Activated CD4-positive, alpha-beta T cell treated with anti-CD3 and anti-CD28 coated beads, Interleukin-2, amount 50 U/mL, for 48 hours (primary cell): ENCODE measurements at places on chromosomes 5 and 9.
A peak's percentile ranks its signal among the peaks of the same experiment; 100 is the strongest.

- no peak for DNase-seq
Observed at GRCh38 chr5:172841-173251, 18.4 kb upstream of the LRRC14B start.

- DNase-seq = no peak
Observed at GRCh38 chr9:84615544-84615943, 54.0 kb upstream of the NTRK2 start.

GRCh38 chr9:128244091-128244836 is 31.5 kb downstream of the GOLGA2 start:
- DNase-seq = no peak

- DNase-seq = no peak
Observed at GRCh38 chr5:135076051-135076491, 42.0 kb upstream of the PITX1 start.

GRCh38 chr5:132714456-132715307 is 22.7 kb downstream of the KIF3A start:
- DNase-seq = no peak

GRCh38 chr5:6338135-6338534 is 40.2 kb downstream of the MED10 start:
- no peak for DNase-seq

DNA sequence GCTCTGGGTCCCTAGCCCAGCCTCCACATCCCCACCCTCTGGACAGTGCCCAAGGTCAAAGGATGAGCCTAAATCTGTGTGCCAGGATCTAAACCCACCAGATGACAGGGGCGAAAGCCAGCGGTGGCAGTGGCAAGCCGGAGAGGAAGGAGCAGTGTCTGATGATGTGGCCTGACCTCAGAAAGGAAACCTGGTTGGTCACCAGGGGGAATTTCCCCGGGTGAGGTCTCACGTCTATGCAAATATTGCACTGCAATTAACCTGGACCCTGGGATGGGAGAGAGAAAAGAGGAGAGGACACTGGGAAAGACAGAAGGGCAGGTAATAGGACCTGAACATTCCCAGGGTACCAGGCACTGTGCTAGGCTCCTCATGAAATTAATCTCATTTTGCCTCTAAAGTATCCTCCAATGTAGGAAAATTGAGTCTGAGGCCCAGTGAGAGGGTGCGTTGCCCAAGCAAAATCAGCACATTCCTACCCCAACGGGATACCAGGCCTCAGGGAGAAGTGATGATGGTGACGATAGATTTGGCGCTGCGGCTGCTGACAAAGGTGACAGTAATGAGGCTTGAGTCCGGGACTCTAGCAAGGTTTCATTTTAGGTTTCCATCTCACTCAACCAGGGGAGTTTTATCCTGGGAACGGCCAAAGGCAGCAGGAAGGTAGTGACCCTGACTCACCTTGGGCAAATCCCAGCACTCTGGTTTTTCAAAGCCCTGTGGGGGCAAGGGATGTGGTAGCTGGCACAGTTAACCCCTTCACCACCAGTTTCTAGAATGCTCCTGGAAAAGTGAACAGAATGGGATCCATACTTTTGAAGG is 13.4 kb upstream of the TNIP1 start:
- DNase-seq = peak; percentile 82

DNA sequence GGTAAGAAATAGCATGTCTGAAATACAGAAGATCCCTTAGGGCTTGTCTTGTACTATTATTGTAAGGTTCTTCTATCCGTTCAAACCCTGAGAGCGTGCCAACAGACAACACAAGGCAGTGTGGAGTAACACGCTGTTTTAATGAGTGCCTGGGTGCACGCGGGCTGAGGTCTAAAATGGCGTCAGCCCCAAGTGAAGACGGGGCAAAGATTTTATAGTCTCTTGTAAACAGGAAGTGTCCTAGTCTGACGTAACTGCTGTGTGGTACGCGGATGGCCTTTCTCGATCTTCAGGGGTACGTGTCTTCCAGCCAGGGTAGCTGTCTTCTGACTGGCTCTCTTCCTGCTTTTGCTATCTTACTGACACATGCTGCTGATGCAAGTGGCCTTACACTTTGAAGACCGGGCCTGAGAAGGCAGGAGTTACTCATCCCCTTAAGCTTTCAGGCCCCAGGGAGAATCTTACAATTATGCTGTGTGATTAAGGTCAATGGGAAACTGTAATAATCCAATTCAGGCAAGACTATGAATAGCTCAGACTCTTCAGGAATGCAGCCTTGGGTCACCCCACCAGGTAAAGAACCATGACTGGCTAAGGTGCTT is 1812.0 kb upstream of the CDH9 start:
- no peak for DNase-seq

DNA sequence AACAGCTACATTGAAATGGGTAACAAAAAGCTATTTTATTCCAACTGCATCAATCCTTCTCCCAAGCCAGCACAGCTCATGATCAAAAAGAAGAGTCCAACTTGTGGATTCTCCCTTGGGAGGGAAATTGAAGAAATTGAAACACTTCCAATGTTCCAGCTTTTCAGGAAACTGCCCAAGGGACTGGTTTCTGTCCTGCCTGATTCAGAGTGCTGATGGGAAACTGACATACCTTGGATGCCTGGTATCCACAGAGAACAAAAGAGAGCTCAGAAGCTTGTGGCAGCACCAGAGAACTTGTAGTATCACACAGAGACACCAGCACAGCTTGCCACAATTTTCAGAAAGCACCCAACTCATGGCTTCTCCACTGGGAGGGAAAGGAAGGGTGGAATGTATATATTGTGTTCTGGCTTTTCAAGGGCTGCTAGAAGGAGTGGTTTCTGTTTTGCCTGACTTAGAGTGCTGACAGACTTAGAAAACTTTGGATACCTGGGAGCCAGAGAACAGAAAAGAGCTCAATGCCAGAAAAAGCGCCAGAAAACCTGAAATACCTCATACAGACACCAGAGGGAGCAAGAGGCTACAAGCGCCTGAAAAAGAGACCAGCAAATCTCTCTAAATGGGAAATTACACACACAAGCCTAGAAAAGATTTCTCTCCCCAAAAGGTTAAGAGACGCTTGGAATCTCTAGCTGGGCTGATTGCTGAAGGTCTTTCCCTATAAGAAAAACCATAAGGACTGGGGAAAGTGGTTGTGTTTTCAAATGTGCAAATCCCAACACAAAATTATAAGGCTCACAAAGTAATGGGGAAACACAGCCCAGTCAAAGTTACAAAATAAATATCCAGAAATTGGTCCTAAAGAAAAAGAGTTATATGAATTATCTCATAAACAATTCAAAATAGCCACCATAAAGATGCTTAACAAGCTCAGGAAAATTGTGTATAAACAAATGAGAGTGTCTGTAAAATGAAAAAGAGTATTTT is 178.8 kb downstream of the SPOCK1 start:
- DNase-seq = peak; percentile 13

GRCh38 chr9:117035546-117035945 is 348.4 kb downstream of the TRIM32 start:
- no peak for DNase-seq

DNA sequence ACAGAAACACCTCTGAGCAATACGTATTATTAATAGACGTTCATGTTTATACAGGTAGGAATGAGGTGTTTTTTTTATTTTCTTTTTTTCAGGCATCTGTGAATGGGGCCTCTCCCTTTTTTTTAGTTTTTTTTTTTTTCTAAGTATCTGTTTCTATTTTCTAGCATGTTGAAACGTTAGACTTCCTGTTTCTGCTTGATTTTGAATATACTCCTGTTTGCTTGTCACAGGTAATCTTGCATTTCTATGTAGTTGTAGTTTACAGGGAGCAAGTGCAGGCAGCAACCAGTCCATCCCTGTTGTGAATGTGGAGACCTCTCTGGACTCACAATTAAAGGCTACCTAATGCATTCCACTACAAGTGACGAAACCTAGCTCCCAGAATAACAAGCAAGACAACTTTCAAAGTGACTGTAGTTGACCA is 22.8 kb upstream of the TNFAIP8 start:
- DNase-seq = no peak

- DNase-seq = peak; percentile 37
Observed at GRCh38 chr5:75510836-75511434, 494 bp downstream of the CERT1 start.

- no peak for DNase-seq
Observed at GRCh38 chr5:173924899-173925298, 36.8 kb downstream of the CPEB4 start.

- DNase-seq = no peak
Observed at GRCh38 chr9:126459546-126459945, 132.9 kb downstream of the MVB12B start.

- no peak for DNase-seq
Observed at GRCh38 chr9:133842721-133843227, 104.6 kb upstream of the SARDH start.

- no peak for DNase-seq
Observed at GRCh38 chr9:93128715-93129224, 5.3 kb downstream of the NINJ1 start.

DNA sequence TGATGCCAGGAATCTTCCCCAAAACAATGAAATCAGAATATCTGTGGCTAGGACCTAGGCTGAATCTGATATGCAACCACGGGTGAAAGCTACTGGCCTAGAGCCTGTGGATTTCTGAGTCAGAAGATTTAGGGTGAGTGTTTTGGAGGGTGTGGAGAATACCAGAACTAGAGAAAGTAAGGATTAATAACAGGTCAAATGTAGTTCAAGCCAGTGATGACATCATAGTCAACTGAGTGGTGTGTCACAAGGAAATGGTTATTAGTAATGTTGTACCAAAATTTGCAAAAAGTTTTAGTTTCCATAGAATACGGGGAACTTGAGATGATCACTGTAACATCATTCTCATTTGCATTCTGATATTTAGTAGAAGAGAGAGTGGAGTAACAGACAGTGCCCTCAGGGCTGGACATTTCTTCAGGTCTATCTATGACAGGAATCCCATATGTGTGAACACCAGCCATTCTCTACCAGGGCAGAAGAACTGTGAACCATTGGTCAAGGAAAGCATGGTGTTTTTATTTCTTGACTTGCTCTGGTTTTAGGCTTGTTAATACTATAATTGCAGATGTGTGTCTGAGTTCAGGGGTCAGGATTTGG is 3.7 kb downstream of the GALNT12 start:
- no peak for DNase-seq

GRCh38 chr9:74846766-74847165 is 41.0 kb downstream of the TRPM6 start:
- DNase-seq = no peak

DNA sequence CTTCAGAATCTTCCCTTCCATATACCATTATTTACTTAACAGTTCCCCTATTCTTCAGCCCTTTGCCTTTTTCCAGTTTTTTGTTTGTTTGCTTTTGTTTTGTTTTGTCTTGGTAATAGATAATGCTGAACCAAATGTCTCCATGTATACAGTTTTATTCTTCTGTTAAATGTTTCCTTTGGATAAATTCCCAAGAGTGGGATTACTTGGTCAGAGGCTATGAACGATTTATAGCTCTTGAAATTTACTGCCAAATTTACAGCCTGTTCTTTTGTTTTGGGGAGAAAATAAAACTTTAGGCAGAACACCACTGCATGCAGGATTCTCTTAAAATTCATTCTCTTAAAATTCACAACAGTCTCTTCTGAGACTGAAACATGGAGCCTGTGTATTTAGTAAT is 38.6 kb downstream of the NR4A3 start:
- DNase-seq = no peak

DNA sequence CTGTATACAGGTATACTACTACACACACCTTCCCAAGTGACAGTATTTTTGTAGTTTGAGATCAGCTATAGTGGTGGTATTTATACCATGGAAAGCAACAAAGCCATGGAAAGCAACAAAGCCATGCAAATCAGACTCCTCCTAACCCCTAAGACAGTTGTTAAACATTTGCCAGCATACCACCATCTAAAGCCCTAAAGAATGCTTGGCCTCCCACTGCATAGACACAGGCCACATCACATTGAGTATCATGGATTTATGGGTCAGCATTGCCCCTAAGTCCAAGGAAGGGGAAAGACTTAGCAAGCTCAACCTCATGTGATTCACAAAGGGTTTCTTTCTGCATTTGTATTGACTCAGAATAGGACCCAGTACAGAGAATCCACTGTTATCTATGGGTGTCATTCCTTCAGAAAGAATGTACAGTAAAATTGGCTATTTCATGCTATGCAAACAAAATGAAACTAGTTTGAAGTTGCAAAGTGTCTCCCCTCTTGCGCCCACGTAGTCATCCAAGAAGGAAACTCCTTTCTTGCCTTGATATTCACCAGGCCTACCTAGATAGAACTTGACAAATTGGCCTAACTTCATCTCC is 70.4 kb upstream of the IQGAP2 start:
- no peak for DNase-seq

DNA sequence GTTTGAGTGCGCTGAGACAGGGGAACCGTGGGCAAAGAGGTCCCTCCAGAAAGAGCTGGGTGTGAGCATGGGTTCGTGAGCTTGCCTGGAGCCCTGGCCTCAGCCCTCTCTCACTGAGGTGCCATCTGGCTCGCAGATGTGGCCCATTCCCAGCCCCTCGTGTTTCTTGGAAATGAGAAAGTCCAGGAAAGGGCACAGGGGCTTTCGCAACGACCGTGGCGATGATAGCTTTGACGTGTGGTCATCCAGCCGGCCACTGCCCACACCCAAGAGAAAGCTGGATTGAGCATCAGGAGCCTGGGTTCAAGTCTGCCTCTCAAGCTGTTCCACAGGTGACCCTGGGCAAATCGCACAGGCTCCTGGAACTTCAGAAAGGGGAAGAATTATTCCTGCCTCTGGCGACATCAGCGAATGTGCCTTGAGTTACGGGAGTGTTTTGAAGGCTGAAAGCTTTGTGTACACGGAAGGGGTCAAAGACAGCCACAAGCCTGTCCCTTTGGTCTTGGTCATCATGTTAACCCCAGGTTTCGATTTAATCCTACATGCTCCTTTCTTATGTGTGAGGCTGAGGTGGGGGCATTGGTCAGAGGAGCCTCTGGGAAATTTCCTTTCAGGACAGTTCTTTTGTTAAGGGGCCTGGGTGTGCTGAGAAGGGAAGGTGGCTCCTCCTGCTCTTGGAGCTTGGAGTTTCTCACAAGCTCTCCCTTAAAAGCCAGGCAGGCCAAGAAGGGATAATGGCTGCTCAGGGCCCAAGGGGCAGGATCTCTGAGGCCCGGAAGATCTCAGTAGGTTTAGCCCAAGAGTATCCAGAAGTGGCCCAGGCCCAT is 41.7 kb upstream of the IL17B start:
- no peak for DNase-seq

DNA sequence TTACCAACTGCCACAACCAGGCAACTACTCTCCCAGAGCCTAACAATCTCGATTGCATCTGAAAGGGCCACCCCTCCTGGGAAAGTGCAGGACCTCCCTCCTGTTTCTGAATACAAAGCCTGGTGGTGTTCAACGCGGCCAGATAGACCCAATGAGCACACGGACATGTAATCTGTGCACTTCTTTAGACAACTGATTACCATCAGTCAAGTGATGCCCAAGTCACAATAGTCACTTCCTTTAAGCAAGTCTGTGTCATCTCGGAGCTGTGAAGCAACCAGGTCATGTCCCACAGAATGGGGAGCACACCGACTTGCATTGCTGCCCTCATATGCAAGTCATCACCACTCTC is 739 bp downstream of the C9orf72 start:
- DNase-seq = no peak

GRCh38 chr9:77016121-77016525 is 3.3 kb upstream of the FOXB2 start:
- DNase-seq = no peak

GRCh38 chr9:99825172-99826046 is 3.7 kb downstream of the NR4A3 start:
- no peak for DNase-seq

GRCh38 chr5:539469-540070 is 15.3 kb upstream of the SLC9A3 start:
- DNase-seq = no peak

- DNase-seq = peak; percentile 66
Observed at GRCh38 chr5:157025093-157025698, 33.7 kb downstream of the HAVCR1 start.
